Activated T-cell treated with anti-CD3 and anti-CD28 coated beads, Interleukin-2, amount 50 U/mL, for 48 hours (primary cell): ENCODE measurements at places on chromosomes 11 and 22.

GRCh38 chr11:44564670-44565210 is 723 bp upstream of the CD82 start:
- DNase-seq, result no peak

GRCh38 chr11:22634897-22635629 is 9.4 kb upstream of the FANCF start:
- DNase-seq, result no peak

DNA sequence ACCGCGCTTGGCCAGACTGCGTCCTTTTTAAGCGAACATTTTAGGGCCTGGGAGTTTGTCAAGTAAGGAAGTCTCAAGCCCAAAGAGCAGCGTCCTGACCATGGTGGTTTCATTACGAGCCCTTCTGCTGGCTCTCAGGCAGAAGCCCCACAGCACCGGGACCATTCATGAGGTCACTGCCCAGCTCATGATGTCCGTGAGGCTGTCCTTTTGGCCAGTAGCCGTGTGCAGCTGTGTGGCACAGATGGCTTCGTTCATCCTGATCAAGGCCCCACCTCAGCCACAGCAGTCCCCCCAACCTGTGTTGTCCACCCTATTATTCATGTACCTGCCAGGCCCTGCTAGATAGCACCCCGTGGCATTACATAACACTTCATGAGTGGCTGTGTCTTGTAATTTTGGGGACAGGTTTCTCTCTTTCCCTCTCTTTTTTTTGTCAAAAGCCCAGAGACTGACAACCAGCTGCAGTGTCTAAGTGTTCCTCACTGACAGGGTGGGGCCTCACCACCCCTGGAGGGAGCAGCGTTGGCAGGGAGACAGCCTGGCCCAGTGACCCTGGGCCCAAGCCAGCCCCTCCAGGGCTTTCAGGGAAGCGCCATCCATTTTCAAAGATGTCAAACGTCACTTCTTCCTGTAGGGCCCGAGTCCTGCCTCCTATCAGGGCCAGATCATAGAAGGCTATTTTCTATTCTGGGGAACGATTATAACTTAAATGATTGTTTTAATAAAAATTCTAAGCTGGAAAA is 21.8 kb upstream of the CABP7 start:
- DNase-seq, result no peak

DNA sequence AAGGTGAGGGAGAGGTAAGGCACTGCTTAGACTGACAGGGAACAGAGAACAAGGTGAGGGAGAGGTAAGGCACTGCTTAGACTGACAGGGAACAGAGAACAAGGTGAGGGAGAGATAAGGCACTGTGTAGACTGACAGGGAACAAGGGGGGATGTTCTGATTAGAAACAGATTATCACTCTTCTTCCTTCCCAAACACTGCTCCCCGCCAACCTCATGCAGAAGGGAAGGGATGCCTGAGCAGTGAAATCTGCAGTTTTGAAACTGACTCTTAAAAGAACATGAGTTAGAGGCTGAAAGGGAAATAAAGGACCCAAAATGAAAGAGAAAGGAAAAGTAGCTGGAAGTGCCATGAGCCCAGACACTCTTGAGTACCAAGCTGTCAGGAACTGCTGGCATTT is 29.8 kb downstream of the NEFH start:
- DNase-seq, result no peak

GRCh38 chr11:35980686-35981390 is 37.0 kb downstream of the LDLRAD3 start:
- no peak for DNase-seq

- no peak for DNase-seq
Measured at GRCh38 chr11:102204174-102204573, 93.9 kb downstream of the YAP1 start.

DNA sequence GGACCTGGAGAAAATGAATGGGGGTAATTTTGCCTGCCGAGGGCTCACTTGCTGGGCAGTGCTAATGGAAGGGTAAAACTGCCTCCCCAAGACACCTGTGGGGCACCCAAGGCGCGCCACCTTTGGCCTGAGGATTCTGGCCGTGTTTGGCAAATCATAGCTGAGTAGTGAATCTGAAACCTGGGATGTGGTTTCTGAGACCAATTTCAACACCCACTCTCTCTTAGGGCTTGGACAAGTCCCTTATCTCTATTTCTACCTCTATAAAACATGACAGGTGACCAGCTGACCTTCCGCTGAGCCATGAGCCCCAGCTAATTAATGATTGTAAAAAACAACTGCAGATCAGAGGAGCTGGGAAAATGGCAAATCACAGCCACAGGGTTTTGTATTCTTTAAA is 1.5 kb upstream of the PACSIN3 start:
- no peak for DNase-seq

- DNase-seq, result no peak
Measured at GRCh38 chr22:48887394-48888332, 940.0 kb downstream of the BRD1 start.

GRCh38 chr11:124829986-124830385 is 29.8 kb upstream of the MSANTD2 start:
- no peak for DNase-seq

DNA sequence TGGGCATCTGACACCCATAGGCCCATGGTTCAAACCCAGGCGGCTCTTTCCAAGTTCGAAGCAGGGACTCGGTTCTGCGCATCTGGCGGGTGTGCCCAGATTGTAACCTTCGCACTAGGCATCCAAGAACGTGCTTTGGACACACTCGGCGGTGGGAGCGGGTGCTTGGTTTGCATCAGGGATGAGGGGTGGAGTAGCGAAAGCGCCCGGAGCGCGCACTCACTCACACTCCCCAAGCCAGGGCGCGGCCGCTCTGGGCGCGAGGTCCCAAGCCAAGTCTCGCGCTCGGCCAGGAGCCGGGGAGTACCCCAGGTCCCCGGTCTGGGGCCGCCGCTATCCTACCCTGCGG is 243 bp upstream of the SYT9 start:
- DNase-seq, result no peak

DNA sequence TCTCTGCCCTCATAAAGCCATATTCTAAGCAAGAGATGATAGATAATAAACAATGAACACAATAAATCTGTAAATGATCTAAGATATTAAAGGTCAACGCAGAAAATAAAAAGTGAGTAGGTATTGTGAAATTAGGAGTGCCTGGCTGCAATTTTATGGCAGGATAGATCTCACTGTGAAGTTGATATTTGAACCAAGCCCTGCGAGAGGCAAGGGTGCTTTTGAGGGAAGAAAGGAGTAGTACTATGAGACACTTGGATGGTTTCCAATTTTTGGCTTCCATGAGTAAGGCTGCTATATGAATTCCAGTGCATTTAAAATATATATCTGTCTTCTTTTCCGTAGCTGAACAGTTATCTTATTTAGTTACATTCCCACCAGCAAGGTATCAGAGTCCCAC is 720.0 kb upstream of the CNTN5 start:
- no peak for DNase-seq

DNA sequence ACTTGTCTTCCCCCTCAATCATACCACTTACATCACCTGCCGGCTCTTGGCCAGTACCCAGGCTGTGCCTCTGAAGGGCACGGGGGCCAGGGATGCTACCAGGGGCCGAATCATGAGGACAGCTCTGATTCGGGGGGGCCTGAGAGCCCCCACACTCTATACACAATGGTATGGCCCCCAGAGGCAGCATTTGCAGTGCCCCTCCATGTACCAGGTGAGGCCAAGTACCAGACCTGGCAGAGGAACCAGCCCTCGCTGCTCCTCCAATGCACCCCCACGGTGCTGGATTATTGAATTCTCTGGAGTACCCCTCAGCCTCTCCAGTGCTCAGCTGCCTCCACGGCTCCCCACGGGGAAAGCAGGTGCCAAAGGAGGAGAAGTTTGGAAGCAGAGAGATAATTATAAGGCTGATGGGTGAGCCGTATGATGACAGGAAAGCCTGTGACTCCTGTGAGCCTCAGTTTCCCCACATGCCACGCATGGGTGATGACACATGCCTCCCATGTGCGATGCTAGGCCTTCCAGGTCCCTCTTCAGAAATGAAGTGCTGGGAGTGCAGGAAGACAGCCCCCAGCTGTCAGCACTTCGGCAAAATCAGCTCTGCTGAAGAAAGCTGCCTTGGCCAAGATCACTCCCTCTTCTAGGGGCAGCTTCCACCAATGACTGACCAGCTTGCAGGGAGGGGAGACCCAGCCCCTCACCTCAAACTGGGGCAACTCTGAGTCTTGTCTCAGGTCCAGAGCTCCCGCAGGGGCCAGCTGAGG is 69.9 kb downstream of the THAP12 start:
- DNase-seq, result no peak
